ENCODE measurements at places on chromosomes 3 and 15.
A peak's percentile ranks its signal among the peaks of the same experiment; 100 is the strongest.

- DNase-seq: no peak
These were observed 30.8 kb downstream of the NRROS start for GRCh38 chr3:196670339-196670738.

GRCh38 chr15:52054381-52054780, 35.4 kb downstream of the MAPK6 start:
- DNase-seq: no peak

- no peak for DNase-seq
These were observed 18.6 kb downstream of the KBTBD13 start for GRCh38 chr15:65095011-65095746.

DNA sequence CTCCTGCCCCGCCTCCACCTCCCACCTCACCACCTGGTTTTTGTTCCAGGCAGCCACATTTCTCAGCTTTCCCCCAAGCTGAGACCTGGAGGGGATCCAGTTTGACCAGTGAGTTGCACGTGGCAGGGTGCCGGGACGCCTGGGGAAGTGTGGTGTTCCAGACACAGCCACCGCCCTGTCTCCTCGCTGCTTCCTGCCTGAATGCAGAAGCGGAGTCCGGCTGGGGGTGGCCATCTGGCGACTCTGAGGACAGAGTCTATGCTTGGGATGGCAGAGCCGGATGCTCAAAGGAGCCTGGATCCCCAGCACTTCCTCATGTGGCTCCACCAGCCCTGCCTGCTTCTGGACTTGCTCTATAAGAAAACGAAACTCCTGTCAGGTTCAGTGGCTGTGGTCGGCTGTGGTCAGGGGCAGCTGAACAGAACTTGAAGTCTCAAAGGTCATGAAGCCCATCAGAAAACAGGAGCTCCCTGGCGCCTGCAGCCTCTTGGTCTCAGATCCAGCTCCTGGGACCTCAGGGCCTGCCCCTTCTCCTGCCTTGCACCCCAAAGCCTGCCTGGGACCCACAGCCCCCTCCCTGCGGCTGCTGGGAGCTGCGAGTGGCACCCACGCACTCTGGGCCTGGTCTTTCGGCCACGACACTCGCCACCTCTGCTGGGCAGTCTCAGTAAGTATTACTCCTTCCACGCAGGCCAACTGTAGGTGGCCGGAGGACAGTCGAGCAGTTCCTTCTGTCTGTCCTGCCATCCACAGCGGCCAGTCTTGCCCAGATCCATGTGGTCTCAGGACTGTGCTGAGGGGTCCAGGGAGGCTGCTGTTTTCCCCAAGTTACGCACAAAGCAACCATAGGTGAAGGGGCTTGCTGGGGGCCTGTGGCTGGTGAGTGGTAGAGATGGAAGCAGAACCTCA, 112.8 kb upstream of the MEF2A start:
- DNase-seq: no peak

DNA sequence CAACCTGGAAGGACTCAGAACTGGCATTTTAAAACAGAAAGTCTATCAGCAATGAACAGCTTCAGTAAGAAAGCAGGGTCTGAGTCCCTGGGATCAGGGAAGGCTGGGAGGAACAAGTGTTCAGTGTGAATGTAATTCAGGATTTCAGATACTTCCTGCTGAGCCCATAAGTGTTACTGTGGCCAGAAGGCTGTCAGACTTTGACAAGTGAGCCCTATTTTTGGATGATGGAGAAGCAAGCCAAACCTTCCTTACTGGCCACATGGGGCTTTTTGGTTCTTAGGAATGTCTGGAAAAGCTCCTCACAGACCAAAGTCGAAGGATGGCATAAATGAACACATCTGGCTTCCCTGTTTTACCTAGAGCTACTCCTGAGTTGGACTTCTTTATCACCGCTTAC, 157.2 kb downstream of the BBX start:
- no peak for DNase-seq

GRCh38 chr3:38054499-38055001, 15.5 kb downstream of the DLEC1 start:
- no peak for DNase-seq

GRCh38 chr3:1766384-1766783, 332.3 kb upstream of the CNTN4 start:
- DNase-seq: no peak

DNA sequence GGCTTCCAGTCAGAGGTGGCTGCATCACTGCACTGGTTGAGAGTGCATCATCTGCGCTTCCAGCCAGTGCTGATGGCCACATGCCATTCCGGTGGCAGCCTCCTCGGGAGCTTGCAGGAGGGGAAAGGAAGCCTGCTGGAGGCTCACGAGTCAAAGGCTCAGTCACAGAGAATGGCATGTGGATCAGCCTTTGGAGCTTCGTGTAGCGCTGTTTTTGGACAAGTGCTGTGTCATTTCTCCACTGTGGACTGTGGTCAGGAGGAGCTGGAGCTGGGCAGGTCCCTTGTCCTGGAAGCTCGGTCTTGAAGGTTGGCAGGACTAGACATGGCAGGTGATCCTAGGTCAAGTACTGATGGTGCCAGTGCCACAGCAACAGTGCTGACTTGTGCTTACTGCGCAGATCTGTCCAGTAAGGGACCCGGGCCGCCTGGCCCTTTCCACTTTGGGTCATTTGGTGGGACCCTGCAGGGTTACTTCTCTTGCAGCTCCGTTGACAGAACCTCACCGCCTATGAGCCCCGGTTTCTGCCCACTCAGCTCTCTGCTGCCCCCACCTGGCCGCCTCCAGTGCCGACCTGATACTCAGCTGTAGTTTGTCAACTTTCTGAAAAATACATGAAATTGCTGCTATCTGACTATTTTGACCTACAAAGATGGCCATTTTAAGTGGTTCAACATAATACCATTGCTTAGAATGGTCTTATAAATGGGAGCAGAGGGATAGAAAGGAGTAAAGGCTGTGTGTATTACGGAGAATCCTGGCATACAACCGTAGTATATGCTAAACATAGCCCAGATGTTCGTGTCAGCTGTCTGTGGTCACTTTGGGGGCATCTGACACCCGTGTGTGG, 27.6 kb upstream of the TRPM1 start:
- DNase-seq: peak; percentile 69

DNA sequence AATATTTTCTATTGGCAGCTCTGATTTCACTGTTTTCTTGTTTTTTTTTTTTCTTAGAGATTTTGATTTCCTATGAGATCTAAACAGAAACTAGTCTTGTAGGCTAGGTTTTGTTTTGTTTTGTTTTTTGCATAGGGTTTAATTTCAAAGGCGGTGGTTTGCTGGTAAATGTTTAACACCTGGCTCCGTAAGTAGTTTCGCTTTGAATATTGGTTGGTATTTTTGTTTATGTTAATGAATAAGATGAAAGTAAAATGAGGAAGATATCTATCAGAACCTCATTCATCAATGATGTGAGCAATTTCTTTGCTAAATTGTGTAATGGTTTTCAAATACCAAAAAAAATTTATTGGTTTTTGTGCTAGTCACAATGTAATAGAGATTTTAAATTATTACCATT, 39.7 kb upstream of the TM4SF1 start:
- DNase-seq: no peak

DNA sequence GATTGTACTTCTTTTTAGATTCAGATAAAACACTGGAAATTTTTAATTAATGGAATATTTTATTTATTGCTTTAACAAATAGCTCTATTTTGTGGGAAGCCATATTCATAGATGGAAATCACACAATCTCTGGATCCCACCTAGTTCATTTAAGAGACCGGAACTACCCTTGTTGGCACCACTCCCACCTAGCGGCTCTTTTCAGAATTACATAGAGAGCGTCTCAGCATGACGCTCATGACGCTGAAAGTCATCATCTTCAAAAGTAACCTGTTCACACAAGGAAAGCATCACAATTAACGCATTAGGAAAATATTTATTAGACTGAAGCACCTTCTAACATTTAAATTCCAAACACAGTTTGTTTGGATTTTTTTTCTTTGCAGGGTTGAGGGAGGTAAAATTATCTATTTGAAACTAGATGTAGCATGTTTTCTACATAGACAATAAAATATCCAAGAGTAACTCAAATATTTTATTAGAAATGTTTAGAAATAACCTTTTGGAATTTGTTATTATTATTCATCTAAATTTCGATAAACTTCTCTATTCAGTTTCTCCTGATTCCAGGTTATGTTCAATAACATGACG, 214.9 kb upstream of the ARRDC4 start:
- no peak for DNase-seq

GRCh38 chr3:37779289-37780152, 82.2 kb upstream of the CTDSPL start:
- DNase-seq: no peak

- DNase-seq: no peak
These were observed 24.1 kb downstream of the ICE2 start for GRCh38 chr15:60454824-60455223.

DNA sequence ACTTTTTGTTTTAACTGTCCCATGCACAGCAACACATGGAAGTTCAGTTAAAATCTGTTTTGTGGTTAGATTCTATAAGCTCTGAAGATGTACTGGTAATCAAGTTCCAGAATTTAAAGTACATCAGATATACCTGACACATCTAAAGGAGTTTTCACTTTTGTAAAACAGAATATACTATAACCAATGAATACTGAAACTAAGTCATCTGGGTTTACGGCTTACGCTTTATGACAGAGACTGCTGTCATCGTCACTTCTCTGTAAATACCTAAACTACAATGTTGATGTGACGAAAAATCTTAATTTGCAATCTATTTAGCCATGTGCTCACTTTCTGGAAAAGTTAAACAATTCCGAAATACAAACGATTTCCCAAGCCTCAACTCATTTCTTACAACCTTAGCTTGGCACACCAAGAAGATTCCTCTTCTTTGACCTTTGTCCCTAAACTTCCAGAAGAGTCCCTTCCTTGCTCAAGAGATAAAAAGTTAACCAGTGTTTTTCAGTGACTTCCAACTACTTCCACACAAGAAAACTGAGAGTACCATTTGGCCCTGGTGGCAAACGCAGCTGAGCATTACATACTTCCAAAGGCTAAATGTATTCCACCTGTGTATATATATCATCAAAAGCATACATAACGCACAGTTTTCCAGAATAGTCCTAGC, 56.8 kb upstream of the NEK10 start:
- no peak for DNase-seq

GRCh38 chr3:28553175-28553574, 204.6 kb upstream of the AZI2 start:
- DNase-seq: no peak

GRCh38 chr15:90266061-90266431, 574 bp downstream of the NGRN start:
- no peak for DNase-seq

DNA sequence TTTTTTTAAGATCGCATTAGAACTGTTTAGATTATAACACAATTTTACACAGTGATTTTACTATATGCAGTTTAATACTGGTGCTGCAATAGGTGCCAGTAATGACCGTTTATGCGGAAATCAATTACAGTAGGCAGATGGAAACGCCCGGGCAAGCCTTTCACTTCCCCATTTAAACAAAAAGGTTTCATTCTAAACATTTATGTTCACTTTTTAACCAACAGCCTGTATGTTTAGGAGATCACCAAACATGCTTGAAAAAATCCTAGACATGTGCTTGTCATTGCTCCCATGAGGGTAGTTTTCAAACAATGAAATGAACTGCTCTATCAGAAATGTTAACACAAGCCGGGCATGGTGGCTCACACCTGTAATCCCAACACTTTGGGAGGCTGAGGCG, 2.7 kb downstream of the BNIP2 start:
- no peak for DNase-seq

DNA sequence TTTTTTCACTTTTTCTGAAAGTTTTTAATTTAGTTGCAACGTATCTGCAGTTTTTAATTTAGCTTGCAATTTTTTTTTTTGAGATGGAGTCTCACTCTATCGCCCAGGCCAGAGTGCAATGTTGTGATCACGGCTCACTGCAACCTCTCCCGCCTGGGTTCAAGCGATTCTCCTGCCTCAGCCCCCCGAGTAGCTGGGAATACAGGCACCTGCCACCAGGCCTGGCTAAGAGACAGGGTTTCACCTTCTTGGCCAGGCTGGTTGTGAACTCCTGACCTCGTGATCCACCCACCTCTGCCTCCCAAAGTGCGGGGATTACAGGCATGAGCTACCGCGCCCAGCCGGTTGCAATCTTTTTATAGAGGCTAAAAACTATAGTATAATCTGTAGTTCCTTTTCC, 142.9 kb upstream of the ALCAM start:
- no peak for DNase-seq

GRCh38 chr3:13115576-13115910, 42.3 kb upstream of the IQSEC1 start:
- no peak for DNase-seq

GRCh38 chr3:54832876-54833275, 95.0 kb downstream of the LRTM1 start:
- no peak for DNase-seq

GRCh38 chr15:35444557-35445204, 101.3 kb downstream of the DPH6 start:
- no peak for DNase-seq

GRCh38 chr15:66771351-66771650, 69.3 kb downstream of the SMAD6 start:
- DNase-seq: no peak

- DNase-seq: peak; percentile 38
These were observed 15.2 kb downstream of the EFCC1 start for GRCh38 chr3:129016356-129016719.

DNA sequence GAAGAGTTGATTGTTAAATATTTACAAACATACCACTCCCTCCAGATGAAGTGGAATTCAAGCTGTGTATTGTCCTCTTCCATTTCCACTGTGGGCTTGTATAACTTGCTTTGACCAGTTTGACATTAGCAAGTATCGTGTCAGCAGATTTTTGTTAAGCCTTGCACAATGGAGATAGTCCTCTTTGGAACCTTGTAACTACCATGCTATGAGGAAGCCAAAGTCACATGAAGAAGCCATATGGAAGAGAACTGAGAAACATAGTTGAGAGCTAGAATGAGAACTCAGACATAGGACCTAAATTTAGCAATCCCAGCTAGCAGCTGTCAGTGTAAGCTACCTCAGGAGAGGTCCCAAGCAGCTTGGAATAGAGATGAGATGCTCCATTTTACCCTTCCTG, 889.2 kb downstream of the PDCD6IP start:
- DNase-seq: no peak

DNA sequence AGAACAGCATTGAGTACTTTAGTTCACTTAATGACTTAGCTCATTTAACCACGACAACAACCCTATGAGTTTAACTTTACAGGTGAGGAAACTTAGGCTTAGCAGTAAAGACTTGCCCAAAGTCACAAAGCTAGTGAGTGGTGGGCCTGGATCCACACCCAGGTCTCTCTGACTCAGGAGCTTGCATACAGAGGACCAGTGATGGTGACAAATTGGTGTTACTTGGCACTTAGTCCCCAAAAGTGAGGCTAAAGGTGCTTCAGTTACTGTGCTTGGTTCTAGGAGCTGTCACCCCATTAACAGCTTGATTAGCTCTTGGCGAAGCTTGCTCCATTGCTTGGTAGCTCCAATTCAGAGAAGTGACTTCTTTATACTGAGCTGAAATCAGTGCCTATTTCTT, 6.1 kb downstream of the CELF6 start:
- DNase-seq: no peak

Data from activated gamma-delta T cell treated with anti-CD3 and anti-CD28 coated beads, Interleukin-2, amount 50 U/mL, for 16 hours (primary cell).